CD14-positive monocyte (primary cell): ENCODE measurements at places on chromosomes 2 and 18. TPM values are rescaled to one million over a fixed set of nuclear protein-coding genes. Genes with fewer than 3 reads are reported as not detected.
A peak's percentile ranks its signal among the peaks of the same experiment; 100 is the strongest.

- no peak for DNase-seq
Observed at GRCh38 chr18:7139409-7139808, 21.8 kb upstream of the LAMA1 start.

Gene COBLL1
- 0.54 TPM for polyA plus RNA-seq

DNA sequence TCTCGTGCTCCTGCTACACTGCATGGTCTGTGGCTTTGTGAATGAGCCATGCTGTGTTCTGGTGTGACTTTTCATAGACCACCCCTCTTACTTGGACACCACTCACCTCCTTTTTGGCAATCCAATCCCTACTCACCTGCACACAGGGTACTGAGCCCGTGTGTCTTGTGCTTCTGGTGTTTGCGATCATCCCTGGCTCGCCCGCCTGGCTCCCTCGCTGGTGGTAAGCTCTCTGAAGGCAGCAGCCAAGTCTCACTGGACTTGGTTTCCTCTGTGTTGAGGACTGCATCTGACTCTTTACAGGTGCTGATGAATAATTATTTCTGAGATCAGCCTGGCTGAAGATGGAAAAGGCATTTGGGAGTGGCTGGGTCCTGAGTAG is 276.8 kb downstream of the TSN start:
- no peak for DNase-seq

DNA sequence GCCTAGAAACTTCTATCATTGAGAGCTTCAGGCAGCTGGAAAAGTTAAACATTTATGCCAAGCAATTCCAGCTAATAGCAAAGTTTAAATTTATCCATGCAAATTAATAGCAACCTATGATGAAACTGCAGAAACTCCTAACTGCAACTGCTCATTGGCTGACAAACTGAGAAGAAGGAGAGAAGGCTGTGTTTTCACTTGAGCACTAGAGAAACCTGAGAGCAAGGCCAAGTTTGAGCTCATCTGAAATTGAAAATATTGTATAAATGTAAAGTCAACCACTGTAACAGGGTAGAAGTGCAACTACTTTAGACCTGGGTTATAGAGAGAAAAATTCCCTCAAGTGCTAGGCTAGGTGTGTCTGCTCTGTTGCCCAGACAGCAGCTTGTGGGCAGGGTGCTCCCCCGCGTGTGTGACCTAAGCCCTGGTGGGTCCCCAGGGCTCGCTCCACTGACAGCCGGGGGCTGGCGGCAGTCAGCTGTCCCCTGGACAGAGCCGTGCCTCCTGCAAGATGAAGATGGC is 50.2 kb downstream of the CABYR start:
- DNase-seq = no peak

DNA sequence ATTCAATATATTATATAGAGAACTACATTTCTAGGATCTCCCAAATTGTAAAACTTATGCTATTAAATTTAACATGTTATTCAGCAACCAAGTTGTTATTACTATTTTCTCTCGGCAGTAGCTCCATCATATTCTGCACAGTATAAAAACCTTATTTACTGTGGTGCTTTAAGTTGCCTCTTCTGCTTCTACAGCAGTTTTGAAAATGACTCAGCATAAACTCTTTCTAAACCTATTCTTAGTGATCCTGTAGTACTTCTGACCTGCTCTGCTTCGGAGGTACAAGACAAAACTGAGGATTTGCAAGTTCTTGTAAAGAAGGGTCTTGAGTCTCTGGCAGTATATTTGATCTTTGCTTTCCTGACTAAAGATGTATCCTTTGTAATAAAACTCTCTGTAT is 567.2 kb downstream of the TMX3 start:
- no peak for DNase-seq

Gene UGT1A8
- not detected for polyA plus RNA-seq

DNA sequence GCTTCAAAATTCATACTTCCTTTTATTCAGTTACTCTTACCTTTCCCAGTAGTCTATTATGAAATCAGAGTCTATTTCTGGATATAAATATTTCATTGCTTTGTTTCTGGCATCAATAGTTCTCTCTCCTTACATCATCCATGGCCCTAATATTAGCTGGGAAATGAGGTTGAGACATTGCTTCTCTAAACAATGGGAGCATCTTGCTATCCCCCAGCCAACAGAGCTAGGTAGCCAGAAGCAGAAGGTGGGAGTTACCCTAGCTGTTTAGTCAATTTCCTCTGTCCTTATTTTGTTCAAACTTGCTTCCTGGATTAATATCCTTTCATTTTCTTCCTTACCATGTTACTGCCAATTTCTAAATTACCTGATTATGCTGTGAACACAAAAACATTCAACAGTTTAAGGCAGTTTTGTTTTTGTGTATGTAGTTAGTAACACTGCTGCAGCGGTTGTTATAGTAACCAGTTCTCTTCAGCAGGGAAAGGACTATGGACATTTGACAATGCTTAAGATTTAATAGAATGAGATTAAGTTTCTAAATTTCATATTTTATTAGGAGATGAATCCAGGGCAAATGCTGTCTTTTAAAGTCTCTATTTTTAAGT is 160.5 kb upstream of the KCNJ3 start:
- DNase-seq = no peak

DNA sequence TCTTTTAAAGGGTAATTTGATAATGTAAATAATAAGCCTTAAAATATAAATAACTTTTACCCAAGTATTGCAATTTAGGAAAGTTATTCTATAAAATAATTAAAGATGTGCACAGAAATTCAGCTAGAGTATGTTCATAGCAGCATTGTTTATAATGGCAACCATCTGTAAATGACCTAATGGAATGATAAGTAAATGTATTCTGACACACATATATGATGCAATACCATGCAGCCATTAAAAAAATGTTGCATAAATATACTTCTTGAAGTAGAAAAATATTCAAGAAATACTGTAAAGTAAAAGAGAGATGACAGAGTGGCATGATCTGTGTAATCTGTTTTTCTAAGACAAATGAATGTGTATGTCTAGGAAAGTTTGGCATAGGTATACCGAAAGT is 545.7 kb downstream of the ZEB2 start:
- DNase-seq = no peak

DNA sequence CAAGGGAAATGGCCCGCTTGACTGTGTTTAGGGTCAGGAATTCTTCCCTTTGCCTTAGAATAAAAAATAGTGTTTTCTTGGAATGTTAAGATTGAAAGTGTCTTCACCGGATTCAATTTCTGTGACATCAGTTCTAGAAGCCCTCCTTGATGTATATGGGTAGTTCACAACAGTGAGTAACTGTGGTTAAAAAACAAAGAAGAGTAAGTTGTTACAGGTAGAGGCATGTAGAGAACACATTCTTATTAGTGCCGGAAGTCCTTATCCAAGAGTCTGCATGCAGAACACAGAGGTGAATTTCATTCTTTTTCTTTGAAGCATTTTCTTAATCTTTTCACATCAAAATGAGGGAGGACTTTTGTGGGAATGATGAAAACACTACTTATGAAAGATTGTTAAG is 105.5 kb downstream of the FMNL2 start:
- no peak for DNase-seq

Gene PRKAG3
- polyA plus RNA-seq = not detected in 2 replicates

DNA sequence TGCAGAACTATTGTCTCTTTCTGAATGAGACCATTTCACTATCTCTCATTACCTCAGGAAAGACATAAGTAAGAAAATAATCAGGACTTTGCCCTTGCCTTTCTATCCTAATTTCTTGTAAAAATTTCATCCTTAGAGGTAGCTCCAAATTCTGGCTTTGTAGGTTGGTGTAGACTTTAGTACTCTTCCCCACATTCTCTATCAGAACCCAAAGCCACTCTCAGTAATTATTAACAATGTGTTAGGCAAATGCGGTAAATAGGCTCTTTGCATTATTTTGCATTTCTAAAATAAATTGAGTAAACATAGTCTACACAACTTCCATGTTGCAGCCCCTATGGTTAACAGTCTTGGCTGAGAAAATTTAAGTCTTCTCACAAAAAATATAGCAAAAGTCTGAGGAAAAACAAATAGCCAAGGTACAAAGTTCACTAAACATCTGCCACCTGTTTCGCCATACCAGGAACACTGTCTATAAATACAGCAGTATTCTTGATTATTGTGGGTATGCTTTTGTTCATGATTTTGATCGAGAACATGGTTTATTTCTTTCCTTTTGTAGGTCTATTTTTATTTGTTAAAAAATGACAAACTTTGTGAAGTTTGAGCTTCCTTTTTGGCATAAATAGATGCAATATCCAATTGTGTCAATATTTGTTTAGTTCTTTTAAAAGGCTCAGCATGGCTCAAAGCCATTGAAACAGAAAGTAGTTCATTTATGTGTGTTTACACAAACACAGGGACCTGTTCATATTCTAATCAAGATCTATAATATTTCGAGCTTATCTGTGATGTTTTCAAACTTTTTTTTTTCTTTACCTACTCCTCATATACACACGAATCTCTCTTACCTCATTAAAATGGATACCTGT is 1061.5 kb downstream of the CNTNAP5 start:
- DNase-seq = no peak

- no peak for DNase-seq
Observed at GRCh38 chr2:20444993-20445910, 1.6 kb upstream of the RHOB start.

- DNase-seq = peak; percentile 76
Observed at GRCh38 chr2:174522553-174522952, 35.7 kb upstream of the GPR155 start.

Gene FSHR
- not detected for polyA plus RNA-seq

Gene SNORC
- polyA plus RNA-seq = not detected

- DNase-seq = no peak
Observed at GRCh38 chr18:12305930-12306629, 2.0 kb upstream of the TUBB6 start.

- DNase-seq = no peak
Observed at GRCh38 chr2:133422931-133423351, 145.3 kb downstream of the NCKAP5 start.

DNA sequence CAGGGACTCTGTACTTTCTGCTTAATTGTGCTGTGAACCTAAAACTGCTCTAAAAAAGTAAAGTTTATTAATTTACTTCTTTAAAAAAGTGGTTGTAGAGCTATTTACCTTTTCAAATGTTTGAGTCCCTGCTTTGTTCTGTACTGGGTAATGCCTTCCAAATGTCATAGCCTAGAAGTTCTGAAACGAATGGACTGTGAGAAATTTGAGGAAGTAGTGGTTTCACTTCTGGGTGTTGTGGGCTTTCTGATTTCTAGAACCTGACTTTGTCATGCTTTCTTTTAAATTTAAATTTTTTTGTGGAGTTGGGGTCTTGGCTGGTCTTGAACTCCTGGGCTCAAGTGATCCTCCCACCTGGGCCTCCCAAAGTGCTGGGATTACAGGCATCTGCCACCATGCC is 44.6 kb downstream of the SMAD4 start:
- DNase-seq = peak; percentile 22

Gene IHH
- not detected for polyA plus RNA-seq

GRCh38 chr18:48228841-48229240 is 180.3 kb downstream of the ZBTB7C start:
- DNase-seq = no peak

DNA sequence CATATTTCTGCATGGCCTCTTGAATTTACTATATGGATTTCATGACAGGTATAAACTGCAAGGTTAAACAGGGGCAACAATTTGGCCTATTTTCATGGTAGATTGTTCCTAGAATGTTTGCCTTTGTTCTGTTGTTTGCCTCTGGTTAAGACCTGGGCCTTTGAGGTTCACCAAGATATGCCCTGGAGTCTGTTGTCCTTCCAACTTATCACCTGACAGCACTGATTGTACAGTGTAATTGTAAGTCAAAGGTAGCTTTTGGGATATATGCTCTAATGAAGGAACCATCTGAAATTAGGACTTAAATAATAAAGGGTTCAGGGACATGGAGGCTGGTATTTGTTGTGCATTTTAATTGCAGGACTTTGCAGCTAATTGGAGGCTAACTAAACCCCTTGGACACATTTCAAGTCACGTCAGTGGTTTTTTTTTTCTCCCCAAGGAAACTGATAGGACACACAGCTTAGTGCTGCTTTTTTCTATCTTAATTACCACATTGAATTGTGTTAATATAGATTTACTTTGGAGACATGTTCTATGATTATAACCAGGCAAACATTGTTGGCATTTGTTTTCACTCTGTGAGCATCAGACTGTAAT is 771.2 kb upstream of the LINC00305 start:
- DNase-seq = no peak

GRCh38 chr2:164570475-164570874 is 50.8 kb downstream of the GRB14 start:
- no peak for DNase-seq

GRCh38 chr2:205139822-205140463 is 542.4 kb upstream of the NRP2 start:
- no peak for DNase-seq

Gene RFX8
- not detected for polyA plus RNA-seq

- no peak for DNase-seq
Observed at GRCh38 chr2:127796389-127796788, 14.6 kb downstream of the WDR33 start.

Gene CYTIP
- polyA plus RNA-seq = 83.5 TPM

Gene RGPD3
- polyA plus RNA-seq = not detected

- DNase-seq = no peak
Observed at GRCh38 chr18:23716516-23716915, 27.3 kb downstream of the LAMA3 start.

GRCh38 chr2:52289741-52290140 is 1257.8 kb upstream of the NRXN1 start:
- DNase-seq = no peak

Gene EHBP1
- 6.1 TPM for polyA plus RNA-seq

DNA sequence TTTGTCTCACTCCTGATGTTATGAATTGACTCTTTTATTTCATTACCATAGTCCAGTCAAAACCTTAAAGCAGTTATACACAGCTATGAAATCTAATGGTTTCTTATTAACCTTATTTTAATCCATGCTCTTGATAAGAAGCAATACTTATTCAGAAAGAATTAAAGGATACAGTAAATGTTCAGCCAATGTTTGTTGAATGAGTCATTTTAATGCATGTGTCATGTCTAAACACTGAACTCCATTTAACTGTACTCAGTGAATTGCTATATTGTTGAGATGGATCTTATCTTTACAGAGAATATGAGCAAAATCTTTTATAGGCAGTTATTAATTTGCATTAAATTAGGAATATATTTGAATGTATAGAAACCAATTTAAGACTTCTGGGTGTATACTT is 135.1 kb upstream of the TFPI start:
- no peak for DNase-seq

Gene MYO5B
- polyA plus RNA-seq = not detected

Gene KCNG2
- not detected for polyA plus RNA-seq

DNA sequence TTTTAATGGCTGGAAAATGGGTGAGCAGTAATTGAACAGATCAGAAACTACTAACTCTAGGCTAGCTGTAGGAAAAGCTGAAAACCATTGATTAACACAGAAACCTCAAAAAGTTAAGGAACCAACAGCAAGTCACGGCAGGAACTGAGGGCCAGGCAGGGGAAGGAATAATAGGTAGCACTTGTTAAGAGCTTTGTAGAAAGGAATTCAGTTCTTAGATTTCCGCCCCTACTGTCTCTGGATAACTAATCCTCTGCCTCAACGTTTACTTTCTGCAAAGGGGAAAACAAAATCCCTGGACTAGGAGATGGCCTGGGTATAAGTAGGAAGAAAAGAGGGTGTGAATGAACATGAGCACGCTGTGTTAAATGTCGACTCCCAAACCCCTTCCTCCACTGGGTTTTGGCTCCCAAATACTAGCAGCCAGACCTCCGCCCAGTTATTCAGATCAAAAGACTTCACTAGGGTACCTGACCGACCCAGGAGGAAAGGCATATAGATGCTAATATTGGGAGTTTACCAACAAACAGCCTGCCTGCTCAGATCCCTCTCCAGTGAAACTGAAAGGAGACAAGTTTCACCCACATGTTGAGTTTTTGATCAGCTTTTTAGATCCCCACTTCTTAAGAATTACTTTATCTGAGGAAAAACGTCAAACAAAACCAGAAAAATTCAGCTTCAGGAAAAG is 12.4 kb downstream of the SMAD2 start:
- no peak for DNase-seq
